ENCODE measurements at places on chromosomes 3 and 15. TPM values are rescaled to one million over a fixed set of nuclear protein-coding genes. Genes with fewer than 3 reads are reported as not detected.
A peak's percentile ranks its signal among the peaks of the same experiment; 100 is the strongest.

DNA sequence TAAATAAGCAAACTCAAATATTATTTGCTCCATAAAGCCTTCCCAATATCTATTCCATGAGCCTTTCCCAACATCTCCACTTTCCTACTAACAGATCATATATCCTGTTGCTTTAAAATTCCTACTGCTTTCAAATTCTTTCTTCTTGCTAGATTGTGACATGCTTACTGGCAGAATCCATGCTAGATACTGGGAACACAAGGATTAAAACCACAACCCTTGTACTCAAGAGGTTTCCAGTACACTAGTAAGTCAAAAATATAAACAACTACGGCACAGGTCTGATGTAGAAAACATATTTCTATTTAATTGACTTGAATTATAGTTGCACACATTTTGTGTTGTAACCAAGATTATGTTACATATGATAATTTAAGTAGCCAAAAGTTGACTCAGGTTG lies 275.0 kb downstream of the ZBTB20 start:
- no peak for DNase-seq

- DNase-seq, result no peak
These were observed 45.9 kb downstream of the CMSS1 start for GRCh38 chr3:99863588-99863987.

DNA sequence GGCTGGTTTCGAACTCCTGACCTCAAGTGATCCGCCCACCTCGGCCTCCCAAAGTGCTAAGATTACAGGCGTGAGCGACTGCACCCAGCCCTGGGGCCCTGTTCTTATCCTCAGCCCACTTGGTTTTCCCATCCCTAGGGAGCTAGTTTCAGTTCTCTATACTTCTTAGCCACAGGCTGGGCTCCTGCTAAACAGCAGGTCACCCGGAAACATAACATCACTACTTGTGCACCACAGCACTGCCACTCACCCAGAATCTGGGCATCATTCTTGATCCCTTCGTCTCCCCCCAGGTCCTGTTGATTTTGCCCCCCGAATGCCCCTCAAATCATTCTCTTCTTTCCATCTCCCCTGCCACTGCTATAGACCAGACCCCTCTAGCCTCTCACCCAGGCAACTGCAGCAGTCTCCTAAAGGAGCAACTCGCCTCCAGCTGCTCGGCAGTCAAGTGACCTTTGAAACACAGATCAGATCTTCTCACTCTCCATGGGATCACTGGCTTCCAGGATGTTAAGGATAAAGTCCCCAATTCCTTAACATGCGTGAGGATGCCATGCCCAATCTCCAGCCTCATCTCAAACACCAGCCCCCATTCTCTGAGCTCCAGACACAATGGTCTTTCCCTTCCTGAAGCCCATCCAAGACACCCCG lies 5.6 kb upstream of the AP3S2 start:
- no peak for DNase-seq

- DNase-seq, result no peak
These were observed 160.0 kb downstream of the NAALADL2 start for GRCh38 chr3:175018946-175019727.

DNA sequence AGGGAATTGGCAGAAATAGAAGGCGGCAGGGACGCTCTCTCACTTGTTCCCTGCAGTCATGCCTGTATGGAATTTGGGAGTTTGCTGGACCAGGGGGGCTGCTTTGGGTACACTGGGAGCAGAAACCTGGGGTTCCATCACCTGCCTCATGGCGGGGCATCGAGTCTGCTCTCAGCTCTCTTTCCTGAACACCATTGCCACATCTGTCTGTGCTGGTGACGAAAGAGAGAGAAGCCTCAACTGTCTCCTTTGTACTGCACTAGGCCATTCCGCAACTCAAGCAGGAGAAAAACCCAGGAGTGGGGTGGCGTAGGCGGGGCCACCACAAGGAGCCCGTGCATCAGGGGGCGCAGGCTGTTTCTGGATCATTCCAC lies 14.0 kb downstream of the TMEM158 start:
- DNase-seq, result no peak

DNA sequence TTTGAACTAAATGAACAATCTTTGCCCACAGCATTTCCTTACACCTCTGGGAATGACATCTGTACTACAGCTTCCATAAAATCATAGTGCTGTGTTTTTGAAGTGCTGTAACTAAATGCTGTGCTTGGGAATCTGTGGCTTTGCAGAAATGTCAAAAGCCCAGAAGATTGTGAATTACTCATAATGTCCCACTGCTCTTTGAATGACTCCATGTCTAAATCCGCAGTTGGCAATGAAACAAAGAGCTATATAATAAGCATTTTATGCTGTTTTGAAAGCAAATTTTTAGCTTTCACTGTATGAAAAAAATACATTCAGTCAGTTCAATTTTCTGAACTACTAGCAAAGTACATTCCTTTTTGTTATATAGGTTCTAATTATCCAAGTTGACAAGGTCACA lies 88.6 kb upstream of the ADAMTS17 start:
- no peak for DNase-seq

- DNase-seq, result no peak
These were observed 18.6 kb upstream of the SLC24A5 start for GRCh38 chr15:48102167-48102566.

DNA sequence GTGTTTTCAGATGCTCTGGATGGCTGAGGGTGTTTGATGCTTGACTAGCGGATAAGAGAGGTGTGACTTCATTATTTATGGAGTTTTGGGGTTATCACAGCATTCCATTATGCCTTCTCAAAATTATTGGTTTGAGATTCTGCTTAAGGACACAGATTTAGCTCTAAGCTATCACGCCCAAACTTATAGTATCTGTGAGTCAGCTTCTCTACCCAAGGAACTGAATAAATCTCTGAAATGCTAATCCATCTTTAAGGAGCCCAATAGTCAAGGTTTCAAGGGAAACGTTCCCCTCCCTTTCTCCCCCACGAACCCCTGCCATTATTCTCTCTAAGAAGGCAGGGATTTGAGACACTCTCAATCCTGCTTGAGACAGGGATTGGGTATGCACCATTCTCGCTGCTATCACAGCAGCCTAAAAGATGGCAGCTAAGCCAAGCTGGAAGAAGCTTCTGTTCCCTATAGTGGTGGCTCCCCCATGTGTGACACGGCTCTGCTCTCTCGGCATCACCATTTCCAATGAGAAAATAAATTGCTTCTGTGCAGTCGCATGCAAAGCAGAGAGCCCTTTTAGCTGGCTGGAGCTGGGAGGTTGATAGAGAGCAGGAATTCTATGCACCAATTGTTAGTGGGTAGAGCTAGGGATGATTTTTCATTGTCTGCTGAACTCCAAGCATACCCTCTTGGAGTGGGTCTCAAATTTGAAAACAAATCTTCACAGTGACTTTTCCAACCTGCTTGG lies 151.1 kb downstream of the IL20RB start:
- no peak for DNase-seq

DNA sequence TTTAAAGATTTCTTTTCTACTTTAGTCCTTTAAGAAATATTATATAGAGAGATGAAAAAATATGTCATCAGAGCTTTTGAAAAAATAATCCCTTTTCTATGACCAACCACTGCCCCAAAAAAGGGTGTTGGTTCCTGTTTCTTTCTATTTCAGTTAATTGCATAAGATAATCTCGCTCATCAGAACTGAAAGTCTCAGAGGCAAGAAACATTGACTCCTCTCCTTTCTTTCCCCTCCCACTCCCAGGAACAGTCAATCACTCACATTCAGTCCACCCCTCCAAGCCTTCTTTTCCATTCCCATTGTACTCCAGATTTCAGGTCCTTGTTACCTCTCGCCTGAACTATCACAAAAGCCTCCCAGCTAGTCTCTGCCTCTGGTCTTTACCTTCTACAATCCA lies 153.7 kb upstream of the ABI3BP start:
- DNase-seq, result no peak

DNA sequence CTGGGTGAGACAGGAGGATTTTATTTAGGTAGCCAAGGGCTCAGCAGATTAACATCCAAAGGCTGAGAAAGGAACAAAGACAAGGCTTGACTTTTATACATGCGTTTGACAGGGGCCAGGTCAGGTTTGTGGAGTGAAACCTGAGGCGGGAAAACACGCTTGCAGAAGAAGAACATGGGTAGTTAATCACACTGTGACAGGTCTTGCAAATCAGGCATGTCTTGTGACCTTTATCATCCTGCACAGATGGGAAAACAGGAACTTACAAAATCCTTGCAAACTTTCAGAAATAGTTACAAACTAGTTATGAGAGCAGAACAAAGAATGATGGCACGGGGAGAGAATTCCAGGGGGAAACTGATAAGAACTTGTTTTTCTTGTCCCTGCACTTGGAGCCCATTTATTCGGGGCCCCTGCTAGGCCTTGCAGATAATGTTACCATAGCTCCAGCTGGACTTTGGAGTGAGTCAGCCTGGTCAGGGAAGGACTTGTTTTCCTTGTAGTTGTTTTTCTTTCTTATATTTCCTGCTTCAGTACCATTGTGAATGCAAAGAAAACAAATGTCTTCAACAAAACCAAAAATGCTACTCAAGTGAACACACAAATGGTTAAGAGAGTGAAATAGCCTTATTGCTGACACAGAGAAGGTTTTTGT lies 965.9 kb upstream of the ROBO1 start:
- peak; percentile 99 for DNase-seq

GRCh38 chr3:29334706-29335105 lies 53.8 kb downstream of the RBMS3 start:
- no peak for DNase-seq

- no peak for DNase-seq
These were observed 44.8 kb downstream of the SLC6A1 start for GRCh38 chr3:11037241-11037873.

- no peak for DNase-seq
These were observed 216.6 kb upstream of the PRICKLE2 start for GRCh38 chr3:64441861-64442260.

GRCh38 chr15:91578511-91578910 lies 275.0 kb upstream of the SLCO3A1 start:
- DNase-seq, result no peak

DNA sequence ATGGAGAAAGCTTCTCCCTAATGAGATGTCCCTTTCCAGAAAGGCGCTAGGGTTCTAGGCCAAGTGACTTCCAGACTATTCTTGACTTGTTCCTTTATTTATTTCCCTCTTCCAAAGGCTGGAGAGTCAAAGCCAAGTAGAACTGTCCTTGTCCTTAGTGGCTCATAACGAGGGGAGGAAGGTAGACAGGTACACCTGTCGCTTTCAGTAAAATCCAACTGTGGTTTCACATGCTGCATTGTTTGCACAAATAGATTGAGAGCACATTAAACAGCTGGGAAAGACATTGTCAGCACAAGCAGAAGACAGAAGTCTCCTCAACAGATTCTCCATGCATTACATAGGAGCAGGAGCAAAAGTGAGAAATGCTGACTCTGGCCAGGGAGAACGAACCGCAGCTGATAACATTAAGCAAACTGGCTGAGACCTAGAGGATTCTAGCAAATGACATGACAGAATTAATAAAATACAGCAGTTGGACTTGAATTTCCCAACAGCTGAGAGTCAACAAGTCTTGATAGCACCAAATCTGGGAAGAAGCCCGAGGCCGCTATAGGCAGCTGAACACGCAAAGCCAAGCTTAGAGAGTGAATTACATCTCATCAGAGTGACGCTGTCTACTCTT lies 227.7 kb downstream of the TLE3 start:
- DNase-seq, result no peak

GRCh38 chr3:52270252-52270754 lies 8.1 kb downstream of the WDR82 start:
- no peak for DNase-seq

DNA sequence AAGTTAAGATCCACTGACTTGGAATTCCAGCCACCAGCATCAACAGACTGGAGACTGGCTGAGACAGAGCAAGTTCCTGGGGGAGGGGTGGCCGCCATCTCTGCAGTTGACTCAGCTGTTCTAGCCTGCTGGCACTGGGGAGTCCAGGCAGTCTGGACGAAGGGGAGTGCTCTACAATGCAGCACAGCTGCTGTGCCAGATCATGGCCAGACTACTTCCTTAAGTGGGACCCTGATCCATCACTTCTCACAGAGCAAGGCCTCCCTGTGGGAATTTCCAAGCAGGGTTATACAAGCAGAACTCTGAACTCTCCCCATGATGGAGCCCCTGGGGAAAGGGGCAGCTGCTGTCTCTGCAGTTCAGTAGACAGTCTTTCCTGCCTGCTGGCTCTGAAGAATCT lies 35.2 kb downstream of the PYGO1 start:
- DNase-seq, result no peak

- DNase-seq, result no peak
These were observed 1340.5 kb downstream of the ROBO1 start for GRCh38 chr3:78427303-78427702.

DNA sequence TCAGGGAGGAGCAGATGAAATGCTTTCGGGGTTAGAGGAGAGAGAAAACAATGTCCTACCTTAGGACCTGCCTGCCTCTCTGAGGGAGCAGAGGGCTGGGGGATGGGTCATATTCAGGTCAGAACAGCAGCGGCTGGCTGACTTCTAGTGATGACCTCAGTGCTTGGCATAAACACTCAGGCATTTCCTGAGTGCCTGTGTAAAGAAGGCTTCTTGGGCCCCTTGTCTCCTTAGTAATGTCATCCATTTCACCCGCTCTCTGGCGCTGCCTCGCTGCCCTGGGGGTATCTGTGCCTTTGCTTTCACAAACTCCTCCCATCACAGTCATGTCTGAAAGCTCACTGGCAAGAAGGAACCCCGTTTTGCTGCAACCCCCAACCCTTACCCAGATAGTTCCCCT lies 82.9 kb upstream of the GSK3B start:
- peak; percentile 45 for DNase-seq

GRCh38 chr3:144085964-144086363 lies 114.3 kb downstream of the DIPK2A start:
- no peak for DNase-seq

GRCh38 chr3:188789251-188789650 lies 382.5 kb upstream of the TPRG1 start:
- no peak for DNase-seq

GRCh38 chr3:197820550-197821335 lies 29.7 kb downstream of the LRCH3 start:
- DNase-seq, result no peak

- no peak for DNase-seq
These were observed 303.9 kb downstream of the PDCD6IP start for GRCh38 chr3:34102288-34102687.

DNA sequence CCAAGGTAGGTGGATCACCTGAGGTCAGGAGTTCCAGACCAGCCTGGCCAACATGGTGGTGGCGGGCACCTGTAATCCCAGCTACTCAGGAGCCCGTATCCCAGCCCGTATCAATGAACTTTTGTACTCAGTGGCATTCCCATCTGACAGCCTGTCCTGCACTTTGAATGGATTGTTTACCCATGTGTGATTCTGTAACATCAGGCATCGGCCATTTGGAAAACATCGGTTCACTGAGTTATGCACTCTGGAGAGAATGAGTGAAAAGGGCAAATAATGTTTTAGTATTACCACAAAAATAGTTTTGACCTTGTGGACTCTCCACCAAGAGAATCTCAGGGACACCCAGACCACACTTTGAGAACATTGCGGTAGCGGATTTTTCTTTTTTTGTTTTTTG lies 13.6 kb downstream of the KLHL25 start:
- DNase-seq, result no peak

STAC gene
- total RNA-seq, result 7.4 TPM

TLR9 gene
- total RNA-seq, result not detected

SOX14 gene
- not detected for total RNA-seq

SCG5 gene
- total RNA-seq, result 3.7 TPM

RAB6B gene
- total RNA-seq, result 3.8 TPM

LHFPL4 gene
- total RNA-seq, result not detected

KBTBD12 gene
- not detected for total RNA-seq

RYK gene
- 52.3 TPM for total RNA-seq

CRABP1 gene
- total RNA-seq, result not detected

GP9 gene
- not detected for total RNA-seq
